Naive thymus-derived CD4-positive, alpha-beta T cell (primary cell): ENCODE measurements at places on chromosomes 6 and 20. TPM values are rescaled to one million over a fixed set of nuclear protein-coding genes. Genes with fewer than 3 reads are reported as not detected.

GRCh38 chr6:159746759-159747158, 15.1 kb upstream of the ACAT2 start:
- H3K27ac ChIP-seq = no peak overlapping the region
- H3K4me3 ChIP-seq = no peak overlapping the region
- H3K36me3 ChIP-seq = peaks cover 35% of the 10 kb centered on the region
- no peak for DNase-seq

DNA sequence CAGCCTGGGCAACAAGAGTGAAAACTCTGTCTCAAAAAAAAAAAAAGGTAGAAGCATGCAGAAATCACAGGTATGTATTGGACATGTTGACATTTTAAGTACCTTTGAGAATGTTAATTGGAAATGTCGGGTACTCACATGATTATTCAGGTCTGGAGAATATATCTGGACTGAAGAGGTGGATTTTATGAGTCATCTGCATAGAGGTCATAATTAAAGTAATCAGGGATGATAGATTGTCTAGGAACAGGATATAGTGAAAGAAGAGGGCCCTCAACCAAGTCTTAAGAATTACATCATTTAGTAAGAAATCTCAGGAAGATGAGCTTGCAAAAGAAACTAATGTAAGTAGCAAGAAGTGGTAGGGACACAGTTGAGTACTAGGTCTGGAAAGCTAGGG, 212.5 kb downstream of the UTRN start:
- no peaks in the 10 kb centered on the region for H3K4me1 ChIP-seq
- H3K27me3 ChIP-seq = no peaks in the 10 kb centered on the region

GRCh38 chr6:139398658-139399057, 24.2 kb upstream of the CITED2 start:
- no peak overlapping the region for H3K27ac ChIP-seq
- H3K27me3 ChIP-seq = no peaks in the 10 kb centered on the region
- no peak for DNase-seq
- H3K4me3 ChIP-seq = no peak overlapping the region
- H3K36me3 ChIP-seq = no peaks in the 10 kb centered on the region

DNA sequence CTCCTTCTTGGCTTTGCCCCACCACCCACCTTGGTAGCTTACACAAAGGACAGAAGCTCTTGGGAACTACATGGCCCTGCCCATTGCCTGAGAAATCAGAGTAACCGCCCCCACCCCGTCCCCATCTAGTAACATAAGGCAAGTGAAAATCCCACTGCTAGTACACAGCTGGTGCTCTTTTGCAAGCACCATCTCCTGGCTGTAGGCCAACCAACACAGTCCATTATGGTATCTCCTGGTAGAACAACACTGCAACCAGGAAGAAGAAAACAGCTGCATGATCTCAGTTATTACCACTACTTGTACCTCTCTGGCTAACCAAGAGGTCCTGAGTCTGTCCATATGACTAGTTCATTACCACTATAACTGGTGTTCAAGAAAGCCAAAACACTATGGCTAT, 841.1 kb upstream of the MANEA start:
- H3K4me3 ChIP-seq = no peak overlapping the region
- H3K4me1 ChIP-seq = no peaks in the 10 kb centered on the region
- no peak overlapping the region for H3K27ac ChIP-seq
- no peaks in the 10 kb centered on the region for H3K27me3 ChIP-seq
- H3K36me3 ChIP-seq = no peaks in the 10 kb centered on the region

- H3K27ac ChIP-seq = no peak overlapping the region
- no peak overlapping the region for H3K4me3 ChIP-seq
- H3K27me3 ChIP-seq = no peaks in the 10 kb centered on the region
- H3K36me3 ChIP-seq = peaks cover 37% of the 10 kb centered on the region
- no peaks in the 10 kb centered on the region for H3K4me1 ChIP-seq
Observed at GRCh38 chr6:125886914-125887313, 69.7 kb upstream of the HINT3 start.

- no peaks in the 10 kb centered on the region for H3K36me3 ChIP-seq
- no peak for DNase-seq
- H3K4me1 ChIP-seq = no peaks in the 10 kb centered on the region
- H3K27me3 ChIP-seq = no peaks in the 10 kb centered on the region
- H3K4me3 ChIP-seq = no peak overlapping the region
Observed at GRCh38 chr20:23062632-23063031, 13.2 kb upstream of the THBD start.

- no peaks in the 10 kb centered on the region for H3K36me3 ChIP-seq
- H3K4me3 ChIP-seq = no peak overlapping the region
- H3K27ac ChIP-seq = peak overlapping the region; percentile 6
- H3K27me3 ChIP-seq = no peaks in the 10 kb centered on the region
Observed at GRCh38 chr6:135162678-135163439, 18.2 kb upstream of the MYB start.

DNA sequence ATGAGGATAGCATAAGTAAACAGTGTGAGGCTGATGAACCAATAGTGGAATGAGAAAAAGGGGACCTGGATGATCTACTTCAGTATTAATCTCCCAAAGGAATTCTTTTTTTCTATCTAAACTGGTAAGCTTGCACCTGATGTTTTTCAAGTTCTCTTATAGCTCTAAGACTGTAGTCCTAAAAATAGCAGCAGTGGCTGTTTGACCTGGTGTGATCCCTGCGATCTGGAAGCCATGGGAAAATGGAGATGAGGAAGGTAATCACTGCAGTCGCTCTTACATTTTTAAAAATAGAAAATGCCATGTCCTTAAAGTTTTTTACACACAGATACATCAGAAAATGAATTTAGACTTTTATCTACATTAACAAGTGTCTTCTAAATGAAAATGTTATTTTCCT, 926.4 kb upstream of the SLC35B3 start:
- H3K27ac ChIP-seq = no peak overlapping the region
- H3K27me3 ChIP-seq = no peaks in the 10 kb centered on the region
- H3K4me3 ChIP-seq = no peak overlapping the region
- DNase-seq = no peak
- no peaks in the 10 kb centered on the region for H3K36me3 ChIP-seq

Gene BNIP5
- total RNA-seq = 0.05 TPM in 1 of 2 replicates, not detected in the other

DNA sequence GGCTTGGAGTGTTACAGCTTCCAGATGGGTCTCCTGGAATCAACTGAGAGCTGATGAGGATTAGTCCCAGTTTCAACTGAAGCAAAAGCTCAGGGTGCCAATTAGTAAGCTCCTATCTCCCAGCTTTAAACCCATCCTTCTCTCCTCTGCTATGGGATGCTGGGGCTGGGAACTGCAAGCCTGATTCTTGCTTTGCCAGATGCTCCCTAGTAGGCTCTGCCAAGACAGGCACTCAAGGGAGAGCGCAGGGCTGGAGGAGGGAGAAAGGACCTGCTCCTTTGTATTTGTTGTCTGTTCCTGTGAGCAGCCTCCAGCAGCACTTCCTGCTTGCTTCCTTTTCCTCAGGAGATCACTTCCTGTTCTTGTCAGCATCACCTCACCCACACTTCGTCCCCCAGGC, 309.7 kb downstream of the KIF16B start:
- no peak overlapping the region for H3K27ac ChIP-seq
- H3K27me3 ChIP-seq = no peaks in the 10 kb centered on the region
- no peak overlapping the region for H3K4me3 ChIP-seq
- DNase-seq = no peak
- H3K36me3 ChIP-seq = no peaks in the 10 kb centered on the region

Gene HSPA12B
- total RNA-seq = not detected

Gene ATAT1
- 9.5 and 10.9 TPM in 2 replicates for total RNA-seq

Gene LY6G6F
- total RNA-seq = not detected

DNA sequence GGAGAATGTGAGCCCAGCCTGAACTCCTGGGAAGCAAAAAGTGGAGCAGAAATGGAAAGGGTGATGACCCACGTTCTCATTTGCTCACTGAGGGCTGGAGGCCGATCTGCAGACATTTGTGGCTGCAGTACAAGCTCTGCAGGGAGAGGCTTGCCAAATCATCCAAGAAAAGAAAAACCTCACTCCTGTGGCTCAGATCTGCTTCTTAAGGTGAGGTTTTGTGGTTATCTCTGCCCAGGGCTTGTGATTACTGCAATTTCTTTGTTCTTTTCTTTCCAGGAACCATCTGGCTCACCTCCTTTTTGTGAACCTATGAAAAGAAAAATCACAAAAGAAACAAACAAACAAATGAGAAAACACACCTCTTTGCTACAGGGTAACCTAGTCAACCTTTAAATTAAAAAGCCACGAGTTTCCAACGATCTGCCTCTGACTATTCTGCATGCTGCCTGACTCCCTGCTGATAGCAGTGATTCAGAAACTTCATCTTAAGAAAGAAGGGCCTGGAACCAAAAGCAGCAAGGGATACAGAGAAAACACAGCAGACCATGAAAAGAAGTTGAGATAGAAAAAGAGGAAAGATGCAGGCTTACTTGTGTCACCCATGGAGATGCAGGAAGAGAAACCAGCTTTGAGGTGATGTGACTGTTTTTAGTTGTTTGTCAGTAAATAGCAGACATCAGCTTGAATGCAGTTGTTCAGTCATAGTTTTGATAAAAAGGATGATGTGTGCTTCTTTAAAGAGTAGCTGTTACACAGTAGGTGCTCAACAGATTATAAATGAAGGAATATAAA, 165.1 kb downstream of the LMBRD1 start:
- no peak overlapping the region for H3K4me3 ChIP-seq
- no peaks in the 10 kb centered on the region for H3K36me3 ChIP-seq
- H3K27me3 ChIP-seq = no peaks in the 10 kb centered on the region
- no peaks in the 10 kb centered on the region for H3K4me1 ChIP-seq
- no peak for DNase-seq
- H3K27ac ChIP-seq = no peak overlapping the region

Gene SAMD3
- 27.0 TPM for total RNA-seq

Gene MAK
- total RNA-seq = not detected

DNA sequence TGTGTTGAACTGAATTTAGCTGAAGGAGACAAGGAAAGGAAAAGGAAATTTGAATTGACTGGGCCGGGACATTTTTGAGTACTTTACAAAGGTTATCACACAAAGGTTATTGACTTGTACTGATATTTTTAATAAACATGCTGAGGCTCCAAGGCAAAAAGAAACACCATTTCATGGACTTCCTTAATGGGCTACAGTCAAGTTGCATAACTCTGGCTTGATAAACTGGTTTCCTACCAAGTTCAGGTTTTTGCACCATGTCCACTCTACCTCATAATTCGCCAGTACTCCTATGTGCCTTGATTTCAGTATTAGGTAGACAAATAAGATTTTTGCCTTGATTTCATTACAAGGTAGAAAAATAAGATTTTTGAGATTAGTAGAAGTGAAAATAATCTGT, 65.8 kb upstream of the FUT9 start:
- no peak for DNase-seq
- H3K4me1 ChIP-seq = no peaks in the 10 kb centered on the region
- no peak overlapping the region for H3K4me3 ChIP-seq
- no peak overlapping the region for H3K27ac ChIP-seq

- H3K4me3 ChIP-seq = no peak overlapping the region
- DNase-seq = no peak
- no peaks in the 10 kb centered on the region for H3K27me3 ChIP-seq
- H3K4me1 ChIP-seq = peaks cover 34% of the 10 kb centered on the region
Observed at GRCh38 chr6:35413911-35414310, 38.2 kb upstream of the FANCE start.

Gene SOBP
- 0.08 TPM for total RNA-seq

DNA sequence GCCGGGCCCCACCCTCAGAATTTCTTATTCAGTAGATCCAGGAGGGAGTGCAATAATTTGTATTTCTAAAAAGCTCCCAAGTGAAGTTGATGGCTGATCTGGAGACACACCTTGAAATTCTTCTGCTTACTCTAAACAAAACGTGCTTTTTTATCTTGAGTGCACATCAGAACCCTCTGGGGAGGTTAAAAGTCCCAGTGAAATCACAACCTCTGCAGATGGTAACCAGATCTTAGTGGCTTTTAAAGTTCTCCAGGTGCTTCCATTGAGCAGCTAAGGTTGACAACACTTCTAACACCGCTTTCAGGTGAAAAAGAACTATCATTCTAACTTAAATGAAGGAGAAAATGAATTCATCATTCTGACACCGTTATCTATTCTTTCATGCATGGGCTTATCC, 45.6 kb upstream of the ESR1 start:
- H3K27me3 ChIP-seq = no peaks in the 10 kb centered on the region
- peaks cover 13% of the 10 kb centered on the region for H3K4me1 ChIP-seq
- no peak overlapping the region for H3K4me3 ChIP-seq
- DNase-seq = no peak

GRCh38 chr20:44532981-44533331, 11.1 kb upstream of the SERINC3 start:
- peaks cover 5% of the 10 kb centered on the region for H3K4me1 ChIP-seq
- DNase-seq = peak; percentile 31
- no peaks in the 10 kb centered on the region for H3K27me3 ChIP-seq

DNA sequence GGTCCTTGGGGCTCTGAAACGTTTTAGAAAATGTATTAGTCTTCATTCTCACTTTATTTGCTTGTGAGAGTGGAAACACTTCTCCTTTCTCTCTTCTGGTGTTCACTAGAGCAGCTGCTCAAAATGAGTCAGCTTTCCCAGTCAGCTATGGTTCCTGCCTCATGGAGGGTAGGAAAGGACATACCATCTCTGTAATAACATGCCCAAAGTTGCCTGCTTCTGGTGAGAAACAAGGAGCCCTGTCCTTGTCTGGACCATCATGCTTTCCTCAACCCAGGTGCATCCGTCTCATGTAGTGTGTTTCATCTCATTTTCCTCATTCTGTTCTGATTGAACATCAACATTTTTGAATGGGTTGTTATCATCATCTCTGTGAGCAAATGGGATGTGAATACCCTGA, 17.1 kb upstream of the TINAG start:
- no peak overlapping the region for H3K27ac ChIP-seq
- H3K4me1 ChIP-seq = no peaks in the 10 kb centered on the region
- no peaks in the 10 kb centered on the region for H3K27me3 ChIP-seq
- DNase-seq = no peak
- no peak overlapping the region for H3K4me3 ChIP-seq
- H3K36me3 ChIP-seq = no peaks in the 10 kb centered on the region

DNA sequence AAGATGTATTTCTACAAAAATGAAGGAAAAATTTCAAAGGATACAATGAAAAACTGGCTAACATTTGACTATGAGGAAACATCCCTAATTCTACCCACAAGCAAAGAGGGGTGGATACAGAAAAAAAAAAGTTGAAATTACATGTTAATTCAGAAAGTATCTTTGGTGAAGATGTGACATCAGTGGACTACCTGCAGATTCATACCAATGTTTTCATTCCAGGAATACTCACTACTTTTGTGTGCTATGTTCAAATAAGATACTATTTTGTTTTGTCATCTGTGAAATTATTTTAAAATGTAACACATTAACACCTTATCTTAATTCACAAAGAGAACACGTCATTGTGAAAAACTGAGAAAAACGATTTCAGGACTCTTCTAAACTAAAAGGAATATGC, 159.3 kb upstream of the SHLD1 start:
- H3K4me1 ChIP-seq = peaks cover 70% of the 10 kb centered on the region
- no peak overlapping the region for H3K27ac ChIP-seq
- no peaks in the 10 kb centered on the region for H3K36me3 ChIP-seq
- no peak overlapping the region for H3K4me3 ChIP-seq
- DNase-seq = no peak
- no peaks in the 10 kb centered on the region for H3K27me3 ChIP-seq

- no peaks in the 10 kb centered on the region for H3K27me3 ChIP-seq
- H3K4me1 ChIP-seq = peaks cover 13% of the 10 kb centered on the region
Observed at GRCh38 chr6:656460-657252, at the start of gene HUS1B. Gene HUS1B, minus strand, starts transcription at chr6:657100. Its CDS starts 156 bp downstream, at chr6:656944.

Gene PRSS16
- total RNA-seq = 0.40 TPM

- no peak for DNase-seq
- H3K4me1 ChIP-seq = no peaks in the 10 kb centered on the region
- no peak overlapping the region for H3K27ac ChIP-seq
- no peaks in the 10 kb centered on the region for H3K27me3 ChIP-seq
- no peak overlapping the region for H3K4me3 ChIP-seq
Observed at GRCh38 chr6:126017668-126018067, 31.3 kb downstream of the TRMT11 start.

Gene OR2J2
- not detected for total RNA-seq
